ENCODE measurements at places on chromosomes 3 and 15.

GRCh38 chr3:24348348-24348747 is 146.3 kb downstream of the THRB start:
- no peak for DNase-seq

DNA sequence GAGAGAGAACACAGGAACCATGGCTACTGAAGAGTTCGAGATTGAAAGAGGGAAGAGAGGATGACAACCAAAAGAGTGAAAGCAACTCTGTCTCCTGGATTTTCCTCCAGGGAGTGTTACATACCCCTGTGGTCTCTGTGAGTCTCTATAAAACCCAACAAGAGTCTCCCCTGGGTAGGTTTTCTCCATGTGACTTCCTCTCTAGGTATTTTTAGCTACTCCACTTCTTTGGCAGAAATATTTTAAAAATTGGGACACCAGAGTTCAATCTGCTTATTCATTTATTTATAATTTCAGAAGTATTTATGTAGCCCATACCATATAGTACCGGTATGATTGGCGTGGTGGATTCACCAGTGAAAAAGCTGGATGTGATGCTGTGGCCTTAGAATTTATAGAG is 671.7 kb upstream of the NR2F2 start:
- no peak for DNase-seq

GRCh38 chr3:73294537-73294936 is 233.1 kb downstream of the EBLN2 start:
- DNase-seq: no peak

GRCh38 chr3:47825590-47825989 is 22.7 kb downstream of the DHX30 start:
- DNase-seq: no peak

DNA sequence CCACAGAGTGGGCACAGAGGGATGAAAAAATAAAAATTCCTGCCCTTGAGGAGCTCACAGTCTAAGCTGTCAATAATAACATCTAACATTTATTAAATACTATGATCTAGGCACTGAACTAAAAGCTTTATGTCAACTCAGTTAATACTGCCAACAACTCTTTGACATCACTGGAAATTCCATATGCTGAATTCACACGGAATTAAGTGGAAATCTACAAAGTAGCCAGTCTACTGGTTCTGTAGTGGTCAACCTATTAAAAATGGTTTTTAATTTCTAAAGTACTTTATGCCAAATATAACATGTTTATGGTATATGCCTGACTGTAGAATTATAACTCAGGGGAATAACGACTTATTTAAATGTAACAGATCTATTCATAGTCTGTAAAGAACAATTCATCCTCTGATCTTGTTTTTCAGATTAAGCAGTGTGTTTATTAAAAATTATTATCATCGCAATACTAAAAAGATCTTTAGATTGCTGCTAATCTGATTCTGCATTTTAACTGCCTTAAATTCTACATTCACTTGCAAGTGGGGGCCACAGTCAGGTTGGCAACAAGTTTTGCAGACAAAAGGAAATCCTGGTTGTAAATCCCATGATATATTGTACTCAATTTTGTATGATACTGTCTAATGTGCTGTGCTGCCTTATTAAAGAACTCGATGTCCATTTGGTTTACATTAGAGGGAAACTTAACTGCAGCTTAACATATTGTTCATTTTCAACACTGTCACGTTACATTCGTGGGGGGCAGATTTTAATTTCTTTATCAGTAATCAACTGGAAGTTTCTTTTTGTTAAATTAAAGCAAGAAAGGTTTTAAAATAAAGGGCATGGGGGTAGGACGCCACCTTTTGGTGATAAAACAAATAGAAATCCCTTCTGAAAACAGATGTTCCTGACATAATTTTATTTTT is 2.6 kb upstream of the FOXP1 start:
- peak; percentile 38 for DNase-seq

- no peak for DNase-seq
Measured at GRCh38 chr3:31353166-31353565, 179.6 kb upstream of the STT3B start.

DNA sequence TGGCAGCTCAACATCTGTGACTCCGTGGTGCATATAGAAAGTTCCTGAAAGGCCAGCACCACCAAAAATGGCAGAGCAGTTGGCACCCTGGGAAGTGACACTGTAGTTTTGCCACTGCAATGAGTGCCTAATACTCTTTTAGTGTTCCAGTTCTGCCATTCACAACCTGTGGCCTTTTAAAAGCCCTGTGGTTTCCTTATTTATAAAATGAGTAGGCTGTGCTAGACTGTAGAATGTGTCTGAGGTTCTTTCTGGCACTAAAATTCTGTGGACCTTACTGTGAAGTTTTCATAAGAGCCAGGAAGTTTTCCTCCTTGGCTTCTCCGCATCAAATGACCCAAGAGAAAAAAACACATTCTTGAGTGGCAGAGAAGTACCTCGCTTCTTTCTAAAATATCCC is 74.1 kb downstream of the MME start:
- DNase-seq: no peak

GRCh38 chr15:85388566-85389305 is 8.3 kb downstream of the AKAP13 start:
- DNase-seq: no peak

DNA sequence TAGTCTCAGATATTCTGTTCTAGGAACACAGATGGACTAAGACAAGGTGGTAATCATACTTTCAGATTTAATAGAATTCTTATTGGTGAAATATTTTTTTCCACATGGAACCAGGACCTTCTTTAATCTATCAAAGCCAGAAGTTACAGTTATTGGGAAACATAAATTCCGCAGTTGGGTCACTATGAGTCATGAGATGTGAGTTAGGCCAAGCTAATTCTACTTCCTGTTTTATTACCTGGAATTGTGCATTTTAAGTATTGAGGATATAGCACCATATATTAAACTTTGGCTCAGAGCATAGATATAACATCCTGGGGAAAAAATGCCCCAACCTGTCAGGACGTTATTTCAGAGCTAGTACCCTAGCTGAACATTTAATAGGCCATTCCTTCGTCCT is 96.4 kb upstream of the P3H2 start:
- DNase-seq: peak; percentile 21

- DNase-seq: no peak
Measured at GRCh38 chr15:68717951-68718350, 102.7 kb downstream of the ANP32A start.

All from fibroblast of gingiva (primary cell).